ENCODE measurements at places on chromosomes 1 and 21.

DNA sequence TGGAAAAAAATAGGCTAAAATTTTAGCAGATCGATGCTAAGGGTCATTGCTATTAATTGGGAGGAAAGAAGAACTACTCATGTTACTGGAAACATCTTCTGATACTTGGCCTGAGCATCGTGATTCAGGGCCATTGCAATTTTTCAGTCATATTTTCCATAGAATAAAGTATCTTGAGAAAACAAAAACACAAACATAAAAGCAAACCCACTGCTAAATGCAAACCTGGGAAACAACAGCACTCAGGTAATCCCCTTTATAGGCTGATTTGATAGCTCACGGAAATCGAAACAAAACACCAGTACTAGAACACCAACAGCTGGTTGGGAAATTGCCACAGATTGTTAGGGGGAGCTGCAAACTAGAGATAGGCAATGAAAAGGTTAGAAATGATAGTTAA, 172.9 kb upstream of the ESRRG start:
- no peak for DNase-seq

- DNase-seq = peak; percentile 64
Measured at GRCh38 chr1:206455666-206456344, 14.5 kb upstream of the IKBKE start.

DNA sequence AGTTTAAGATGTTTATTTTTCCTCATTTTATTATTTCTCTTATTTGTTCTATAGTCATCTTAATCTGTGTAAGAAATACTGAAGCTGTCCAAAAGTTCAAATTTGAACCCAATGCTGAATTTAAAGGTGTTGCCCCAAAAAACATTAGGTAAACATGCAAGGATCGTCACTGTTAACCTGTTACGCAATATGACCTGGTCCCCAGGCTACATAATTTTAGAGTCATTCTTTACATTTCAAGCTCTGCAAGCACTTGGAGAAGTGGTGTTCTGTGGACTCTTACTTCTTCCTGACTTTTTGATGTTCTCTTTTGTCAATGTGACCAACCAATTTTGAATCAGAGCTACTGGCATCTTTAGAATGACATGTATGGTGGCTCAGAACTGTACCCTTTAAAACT, 106.0 kb downstream of the CLIC6 start:
- no peak for DNase-seq

GRCh38 chr21:24200052-24200451, 1407.2 kb downstream of the MRPL39 start:
- DNase-seq = no peak

GRCh38 chr1:18884727-18885126, 17.6 kb downstream of the ALDH4A1 start:
- no peak for DNase-seq

DNA sequence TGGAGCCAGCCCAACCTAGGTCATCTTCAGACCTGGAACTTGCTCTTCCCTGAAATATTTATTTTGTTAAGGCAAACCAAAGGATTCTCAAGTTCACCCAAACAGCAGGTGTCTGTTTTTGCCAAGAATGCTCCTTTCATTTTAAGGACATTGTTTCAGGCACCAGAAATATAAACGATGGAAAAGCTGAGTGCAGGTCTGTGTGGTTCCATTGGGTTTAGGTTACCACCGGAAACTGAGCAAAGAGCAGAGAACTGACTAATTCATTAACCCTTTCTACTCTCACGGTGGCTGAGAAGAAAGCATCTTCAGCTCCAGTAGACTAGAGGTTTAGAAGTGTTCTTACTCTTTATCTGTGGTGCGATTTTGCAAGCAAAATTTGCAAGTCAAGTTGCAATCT, 38.0 kb upstream of the ZC3H11B start:
- DNase-seq = no peak

GRCh38 chr21:14957836-14958235, 107.0 kb downstream of the NRIP1 start:
- DNase-seq = no peak

DNA sequence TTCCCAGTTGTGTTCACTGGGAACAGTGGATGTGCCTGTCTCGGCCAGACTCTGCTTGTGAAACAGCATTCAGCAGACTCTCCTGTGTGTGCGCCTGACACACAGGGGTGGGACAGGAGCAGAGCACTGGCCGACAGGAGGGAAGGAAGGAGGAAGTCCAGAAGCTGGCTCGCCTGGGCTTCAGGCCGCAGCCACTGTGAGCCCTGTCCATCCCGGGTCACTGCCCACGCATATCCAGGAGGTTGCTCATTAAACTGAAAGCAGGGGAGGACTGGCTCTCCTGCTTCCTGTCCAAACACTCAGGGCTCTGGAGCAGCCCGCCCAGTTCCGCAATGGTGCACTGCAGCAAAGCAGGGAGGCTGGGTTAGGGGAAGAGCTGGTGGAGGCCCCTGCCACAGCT, 218.7 kb upstream of the VAMP3 start:
- peak; percentile 84 for DNase-seq

DNA sequence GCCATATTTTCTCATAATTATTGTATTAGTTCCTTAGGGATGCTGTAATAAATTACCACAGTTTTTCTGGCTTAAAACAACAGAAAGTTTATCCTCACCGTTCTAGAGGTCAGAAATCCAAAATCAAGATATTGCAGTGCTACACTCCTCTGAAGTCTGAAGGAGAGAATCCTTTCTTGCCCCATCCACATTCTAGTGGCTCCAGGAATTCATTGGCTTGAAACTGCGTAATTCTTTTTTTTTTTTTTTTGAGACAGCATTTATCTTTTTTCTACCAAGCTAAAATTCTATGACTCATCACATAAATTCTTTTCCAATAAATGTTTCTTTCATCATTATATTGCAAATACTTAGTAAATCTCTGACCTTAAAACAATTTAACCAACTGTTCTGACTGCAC, 451.0 kb upstream of the RGS18 start:
- no peak for DNase-seq

GRCh38 chr1:53079251-53079650, 17.2 kb downstream of the PODN start:
- DNase-seq = no peak

- DNase-seq = no peak
Measured at GRCh38 chr1:245338485-245338877, 183.7 kb downstream of the KIF26B start.

DNA sequence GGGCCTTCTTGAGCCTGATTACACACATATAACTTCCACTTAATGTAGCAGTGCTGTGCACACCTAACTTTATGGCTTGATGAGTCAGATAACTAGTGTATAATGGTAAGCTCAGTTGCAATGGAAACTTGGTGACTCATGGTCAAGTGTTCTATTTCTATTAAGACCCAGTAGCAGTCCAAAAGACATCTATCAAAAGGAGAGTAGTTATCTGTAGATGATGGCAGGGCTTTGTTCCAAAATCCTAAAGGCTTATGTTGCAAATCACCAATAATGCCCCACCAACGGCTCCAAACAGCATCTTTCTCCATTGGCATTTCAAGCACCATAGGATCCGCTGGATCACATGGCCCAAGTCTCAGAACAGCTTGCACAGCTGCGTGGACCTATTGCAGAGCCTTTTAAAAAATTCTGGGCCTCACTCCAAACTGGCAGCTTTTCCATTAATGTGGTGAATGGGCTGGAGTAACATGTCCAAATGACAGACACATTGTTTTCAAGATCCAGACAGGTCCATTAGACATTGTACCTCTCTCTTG, 566.8 kb upstream of the USP24 start:
- no peak for DNase-seq

DNA sequence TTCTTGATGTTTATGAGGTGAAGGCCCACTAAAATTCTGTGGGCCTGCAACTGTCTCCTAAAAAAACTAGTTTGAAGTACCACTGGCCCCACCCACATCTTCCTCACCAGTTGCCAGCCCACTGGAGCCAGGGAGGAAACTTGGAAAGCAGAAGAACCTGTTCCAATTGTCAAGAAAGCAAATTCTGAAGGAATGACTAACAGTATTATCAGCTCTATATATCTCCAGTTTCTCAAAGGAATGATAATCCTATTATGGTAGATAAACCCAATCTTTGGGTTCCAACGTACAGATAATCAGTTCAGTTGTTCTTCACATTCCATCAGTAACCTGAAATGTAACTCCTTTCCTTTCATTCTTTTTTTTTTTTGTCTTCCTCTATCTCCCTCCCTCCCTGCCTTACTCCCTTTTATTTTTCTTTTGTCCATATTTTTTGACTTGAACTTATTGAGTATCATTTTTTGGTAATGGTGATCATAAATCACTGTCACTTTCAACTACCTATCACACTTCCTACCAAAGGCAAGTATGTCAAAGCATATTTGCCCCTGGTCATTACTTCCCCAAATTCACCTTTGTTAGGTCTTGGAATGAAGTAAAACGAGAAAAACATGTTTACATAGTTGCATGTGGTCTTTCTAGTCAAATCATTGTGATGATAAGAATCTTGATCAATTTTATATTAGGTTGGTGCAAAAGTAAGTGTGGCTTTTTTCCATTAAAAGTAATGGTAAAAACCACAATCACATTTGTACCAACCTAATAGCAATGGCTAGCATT, 943.4 kb downstream of the TTLL7 start:
- DNase-seq = no peak

DNA sequence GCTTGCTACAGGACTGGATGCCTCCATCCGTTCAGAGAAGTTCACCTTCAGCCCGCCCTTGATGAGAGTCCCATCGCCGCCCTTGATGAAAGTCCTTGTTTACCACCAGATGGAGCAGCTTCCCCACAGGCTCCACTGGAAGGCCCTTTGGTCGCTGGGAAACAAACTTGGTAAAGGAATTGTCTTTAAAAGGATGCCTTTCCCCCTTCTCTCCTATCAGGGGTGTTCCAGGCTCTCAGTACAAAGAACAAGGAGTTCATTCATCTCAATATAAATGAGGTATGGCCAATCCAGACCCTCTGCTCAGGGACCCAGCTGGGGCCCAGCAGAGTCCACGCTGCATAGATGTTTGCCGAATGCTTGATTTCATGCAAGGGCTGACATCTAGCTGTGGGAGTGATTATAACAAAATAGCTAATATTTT, 50.8 kb downstream of the CAPN9 start:
- DNase-seq = peak; percentile 74

DNA sequence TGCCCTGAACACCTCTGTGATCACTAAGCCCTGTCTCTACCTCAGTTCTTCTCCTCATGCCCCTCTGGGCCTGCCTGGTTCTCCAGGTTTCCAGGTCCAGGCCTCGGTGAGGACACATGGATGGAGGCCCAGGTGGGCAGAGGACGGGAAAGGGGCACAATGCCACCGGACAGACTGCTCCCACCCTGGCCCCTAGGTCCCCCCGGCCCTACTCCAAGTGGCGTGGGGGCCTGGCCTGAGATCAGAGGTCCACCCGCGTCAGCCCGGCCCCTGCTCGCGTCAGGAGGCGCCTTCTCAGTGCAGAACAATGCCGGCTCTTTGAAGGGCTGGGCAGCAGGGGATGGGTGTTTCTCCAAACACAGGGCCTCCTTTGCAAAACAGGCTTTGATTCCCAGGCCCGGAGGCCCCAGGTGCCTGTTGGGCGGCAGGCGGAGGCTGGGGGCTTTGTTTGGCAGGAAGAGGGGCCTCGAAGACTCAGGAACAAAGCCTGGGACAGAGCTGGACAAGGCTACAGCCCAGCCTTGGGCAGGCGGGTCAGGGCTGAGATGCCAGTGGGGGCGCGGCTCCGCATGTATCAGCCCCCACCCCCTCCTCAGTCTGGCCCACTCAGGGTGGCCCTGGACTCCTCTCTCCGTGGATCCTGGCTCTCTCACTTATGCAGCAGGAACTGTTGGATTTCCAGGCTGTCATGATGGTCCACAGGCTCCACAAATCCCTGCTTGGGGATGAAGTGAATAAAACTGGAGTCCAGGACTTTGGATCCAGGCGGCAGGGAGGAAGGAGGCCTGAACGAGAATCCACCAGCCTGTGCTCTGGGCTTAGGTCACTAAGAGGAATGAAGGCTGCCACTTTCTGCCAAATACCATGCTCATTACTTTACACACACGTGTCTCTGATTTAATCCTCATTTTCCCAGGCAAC, 77.4 kb upstream of the SLC2A1 start:
- DNase-seq = no peak

- DNase-seq = no peak
Measured at GRCh38 chr1:171501305-171502024, 16.1 kb downstream of the PRRC2C start.

- no peak for DNase-seq
Measured at GRCh38 chr1:93692026-93692425, 10.4 kb upstream of the BCAR3 start.

- DNase-seq = peak; percentile 88
Measured at GRCh38 chr1:46991083-46991923, 32.2 kb upstream of the CYP4X1 start.

- DNase-seq = no peak
Measured at GRCh38 chr1:184552446-184552845, 165.6 kb downstream of the C1orf21 start.

DNA sequence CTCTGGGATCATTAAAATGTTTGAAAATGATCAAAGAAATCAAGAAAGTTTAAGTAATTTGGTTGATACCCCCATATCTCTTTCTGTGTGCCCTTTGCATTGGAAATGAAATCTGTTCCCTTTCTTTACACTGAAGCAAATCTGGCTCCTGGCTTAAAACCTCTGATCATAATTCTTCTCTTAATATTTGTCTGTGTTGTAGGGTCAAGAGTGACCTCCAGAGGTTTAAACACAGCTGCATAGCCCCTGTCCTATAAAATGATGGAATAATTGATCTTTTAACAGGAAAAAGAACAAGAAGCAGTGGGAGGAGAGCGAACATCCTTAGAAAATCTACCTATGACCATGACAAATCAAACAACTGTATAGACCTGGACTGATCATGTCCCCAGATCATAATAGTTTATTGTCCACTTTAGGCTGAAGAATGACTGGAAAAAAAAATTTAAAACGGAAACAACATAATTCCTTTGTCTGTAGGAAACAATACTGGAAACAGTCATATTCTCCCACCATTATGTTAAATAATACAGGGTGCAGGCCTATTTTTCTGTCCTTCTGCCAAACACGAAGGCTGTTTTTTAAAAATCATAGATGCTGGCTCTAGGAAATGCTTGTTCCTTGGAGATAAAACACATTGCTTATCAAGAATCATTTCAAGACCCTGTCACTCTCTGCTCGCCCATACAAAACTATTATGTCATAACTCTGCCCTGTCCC, 184.3 kb downstream of the NEGR1 start:
- DNase-seq = no peak

DNA sequence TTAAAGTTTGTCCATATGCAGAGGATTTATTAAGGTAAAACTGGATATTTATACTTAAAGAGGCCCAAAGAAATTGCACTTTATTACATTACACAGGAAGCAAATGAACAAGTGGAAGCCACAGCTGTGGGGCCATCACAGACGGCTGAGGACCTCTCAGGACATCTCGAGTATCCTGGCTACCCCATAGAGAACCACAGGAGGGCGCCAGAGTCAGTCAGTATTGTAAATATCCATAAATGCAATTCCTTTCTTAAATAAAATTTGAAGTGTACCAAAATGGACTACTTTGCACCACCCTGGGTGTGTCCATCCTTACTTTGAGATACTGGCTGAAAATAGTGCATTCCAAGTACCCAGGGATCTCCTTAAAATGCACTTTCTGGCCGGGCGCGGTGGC, 257.2 kb downstream of the MRPL39 start:
- DNase-seq = no peak

GRCh38 chr1:43317817-43318471, 17.2 kb downstream of the TIE1 start:
- DNase-seq = no peak
